ENCODE measurements at places on chromosomes 13 and 19. TPM values are rescaled to one million over a fixed set of nuclear protein-coding genes. Genes with fewer than 3 reads are reported as not detected.

The CACNG8 gene
- polyA plus RNA-seq: 0.01 TPM

The KCNJ14 gene
- 0.31 TPM for polyA plus RNA-seq

The ZNF225 gene
- polyA plus RNA-seq: 2.5 TPM

- DNase-seq: no peak
Measured at GRCh38 chr19:47123406-47123805, 7.2 kb upstream of the SAE1 start.

DNA sequence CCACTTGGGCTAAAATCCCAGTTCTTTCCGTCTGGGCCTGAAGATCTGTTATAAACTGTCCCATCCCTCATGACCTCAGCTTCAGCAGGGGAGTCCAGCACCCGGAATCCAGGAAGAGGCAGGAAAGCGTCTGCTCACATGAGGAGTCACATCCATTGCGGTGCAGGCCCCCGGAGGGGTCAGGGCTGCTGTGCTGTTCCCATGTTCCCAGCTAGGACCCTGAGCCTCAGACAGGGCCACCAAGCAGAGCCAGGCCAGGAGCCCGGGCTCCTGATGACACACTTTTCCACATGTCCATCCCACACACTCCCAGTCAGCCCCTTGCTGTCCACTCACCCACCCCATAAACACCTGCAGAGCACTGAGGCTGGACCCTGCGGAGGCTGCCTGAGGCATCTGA, 45.3 kb upstream of the VSTM2B start:
- DNase-seq: no peak

The ZNF772 gene
- polyA plus RNA-seq: 3.6 TPM

The BEST2 gene
- polyA plus RNA-seq: not detected

The CDX2 gene
- not detected for polyA plus RNA-seq

DNA sequence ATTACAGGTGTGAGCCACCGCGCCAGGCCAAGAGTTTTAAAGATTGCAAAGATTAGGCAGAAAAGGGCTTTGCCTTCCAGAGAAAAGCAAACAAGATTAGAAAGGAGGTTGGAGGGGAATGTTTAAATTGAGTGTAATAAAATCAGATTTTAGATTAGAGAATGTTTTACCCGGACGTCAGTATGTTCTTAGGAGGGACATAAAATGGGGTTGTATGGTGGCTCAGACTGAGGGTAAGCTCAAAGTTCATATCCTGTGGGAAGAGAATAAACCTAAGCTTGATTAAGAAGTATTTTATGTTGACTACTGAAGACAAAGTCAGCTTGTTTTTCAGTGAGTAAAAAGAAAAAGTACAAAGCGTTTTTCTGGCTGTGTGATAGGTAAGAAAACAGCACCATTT, 34.1 kb upstream of the ZNF681 start:
- no peak for DNase-seq

DNA sequence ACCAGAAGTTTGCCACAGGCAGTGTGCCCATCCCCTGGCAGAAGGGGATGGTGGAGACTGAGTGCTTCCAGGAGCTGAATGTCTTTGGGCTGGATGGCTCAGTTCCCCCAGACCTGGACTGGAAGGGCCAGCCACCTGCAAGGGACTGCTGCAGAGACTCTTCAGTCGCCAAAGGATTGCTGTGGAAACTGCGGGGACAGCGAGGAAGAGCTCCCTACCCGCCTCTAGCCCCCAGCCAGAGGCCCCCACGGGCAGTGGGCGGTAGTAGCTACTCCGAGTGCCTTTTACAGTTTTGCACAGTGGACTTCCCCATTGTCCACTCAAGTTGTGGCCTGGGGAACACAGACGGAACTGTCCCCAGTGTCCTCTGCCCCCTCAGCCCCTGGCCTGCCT, 138.5 kb downstream of the ZDHHC20 start:
- DNase-seq: no peak

The LHB gene
- polyA plus RNA-seq: not detected
